ENCODE measurements at places on chromosomes 13 and 19.
A peak's percentile ranks its signal among the peaks of the same experiment; 100 is the strongest.

DNA sequence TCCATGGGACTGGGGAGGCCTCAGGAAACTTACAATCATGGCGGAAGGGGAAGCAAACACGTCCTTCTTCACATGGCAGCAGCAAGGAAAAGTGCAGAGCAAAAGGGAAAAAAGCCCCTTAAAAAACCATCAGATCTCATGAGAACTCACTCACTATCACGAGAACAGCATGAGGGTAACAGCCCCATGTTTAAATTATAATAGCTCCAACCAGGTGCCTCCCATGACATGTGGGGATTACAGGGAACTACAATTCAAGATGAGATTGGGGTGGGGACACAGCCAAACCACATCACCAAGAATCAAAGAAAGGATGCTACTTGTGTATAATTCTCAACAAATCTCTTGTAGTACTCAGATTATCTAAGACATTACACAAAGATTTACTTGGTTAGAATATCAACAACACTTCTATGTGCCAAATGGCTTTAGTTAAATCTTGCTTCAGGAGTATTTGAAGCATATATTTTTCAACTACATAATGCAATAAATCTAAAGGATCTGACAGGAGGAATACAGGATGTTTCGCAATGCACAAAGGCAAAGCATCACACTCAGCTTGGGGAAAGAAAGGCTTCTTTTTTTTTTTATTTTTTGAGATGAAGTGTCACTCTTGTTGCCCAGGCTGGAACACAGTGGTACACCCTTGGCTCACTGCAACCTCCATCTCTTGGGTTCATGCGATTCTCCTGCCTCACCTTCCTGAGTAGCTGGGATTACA lies 180.0 kb downstream of the LHFPL6 start:
- no peak for DNase-seq

DNA sequence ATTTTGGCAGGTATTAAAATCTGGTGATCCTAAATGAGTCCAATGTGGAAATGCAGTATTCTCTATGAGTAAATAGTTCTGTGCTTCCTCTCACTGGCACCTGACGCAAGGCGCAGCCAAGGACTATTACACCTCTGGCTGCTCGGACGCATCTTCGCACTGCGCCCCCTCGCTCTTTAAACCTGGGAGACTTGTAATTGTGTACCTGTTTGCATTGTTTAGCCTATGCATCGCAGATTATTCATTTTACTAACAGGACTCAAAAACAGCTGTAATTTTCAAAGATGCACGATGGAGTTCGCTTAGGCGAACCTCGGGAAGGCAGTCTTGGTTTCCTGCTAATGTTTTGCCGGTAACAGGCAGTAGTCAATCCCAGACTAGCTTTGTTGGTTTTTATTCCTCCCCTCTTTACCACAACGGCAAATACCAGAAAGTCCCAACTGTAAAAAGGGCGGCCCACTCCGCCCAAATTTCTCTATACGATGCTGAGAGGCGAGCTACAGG lies 113.2 kb downstream of the KCNRG start:
- no peak for DNase-seq

- no peak for DNase-seq
Measured at GRCh38 chr13:92177966-92178365, 779.5 kb downstream of the GPC5 start.

DNA sequence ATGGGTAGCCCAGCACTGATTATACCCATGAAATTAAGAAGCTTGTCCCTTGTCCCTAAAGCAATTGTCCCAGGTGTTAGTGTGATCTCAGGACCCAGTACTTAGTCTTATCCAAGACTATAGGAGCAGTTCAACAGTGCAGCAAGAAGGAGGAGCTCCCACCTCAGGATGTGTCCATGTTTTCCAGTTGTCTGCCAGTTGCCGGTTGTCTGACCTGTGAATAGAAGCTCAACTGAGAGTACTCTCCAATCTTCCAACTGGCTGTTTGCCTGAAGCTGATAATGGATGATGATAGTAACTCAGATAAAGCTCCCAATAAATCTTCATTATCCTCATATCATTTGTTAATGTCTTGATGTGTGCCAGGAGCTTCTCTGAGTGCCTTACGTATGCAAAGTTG lies 107.2 kb upstream of the HTR2A start:
- DNase-seq = no peak

GRCh38 chr13:33328701-33329100 lies 43.1 kb upstream of the STARD13 start:
- no peak for DNase-seq

- peak; percentile 76 for DNase-seq
Measured at GRCh38 chr19:5987077-5987818, 9.3 kb upstream of the RANBP3 start.

DNA sequence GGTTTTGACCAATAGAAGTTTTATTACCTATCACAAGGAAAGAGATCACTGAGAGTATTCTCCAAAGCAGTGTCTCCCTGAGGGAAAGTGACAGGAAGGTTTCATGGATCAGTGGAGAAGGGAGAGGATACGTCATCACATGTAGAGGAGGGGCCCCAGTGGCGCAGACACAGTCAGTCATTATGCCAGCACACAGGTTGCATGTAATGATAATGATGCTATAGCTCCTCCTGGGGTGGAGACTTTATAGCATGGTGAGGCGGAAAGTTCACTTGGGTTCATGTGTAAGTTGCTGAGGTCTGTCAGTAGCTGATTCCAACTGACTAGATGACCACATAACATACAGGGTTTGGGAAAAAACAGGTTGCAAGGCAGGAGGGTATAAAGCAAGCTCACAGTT lies 88.8 kb downstream of the FNDC3A start:
- DNase-seq = no peak

DNA sequence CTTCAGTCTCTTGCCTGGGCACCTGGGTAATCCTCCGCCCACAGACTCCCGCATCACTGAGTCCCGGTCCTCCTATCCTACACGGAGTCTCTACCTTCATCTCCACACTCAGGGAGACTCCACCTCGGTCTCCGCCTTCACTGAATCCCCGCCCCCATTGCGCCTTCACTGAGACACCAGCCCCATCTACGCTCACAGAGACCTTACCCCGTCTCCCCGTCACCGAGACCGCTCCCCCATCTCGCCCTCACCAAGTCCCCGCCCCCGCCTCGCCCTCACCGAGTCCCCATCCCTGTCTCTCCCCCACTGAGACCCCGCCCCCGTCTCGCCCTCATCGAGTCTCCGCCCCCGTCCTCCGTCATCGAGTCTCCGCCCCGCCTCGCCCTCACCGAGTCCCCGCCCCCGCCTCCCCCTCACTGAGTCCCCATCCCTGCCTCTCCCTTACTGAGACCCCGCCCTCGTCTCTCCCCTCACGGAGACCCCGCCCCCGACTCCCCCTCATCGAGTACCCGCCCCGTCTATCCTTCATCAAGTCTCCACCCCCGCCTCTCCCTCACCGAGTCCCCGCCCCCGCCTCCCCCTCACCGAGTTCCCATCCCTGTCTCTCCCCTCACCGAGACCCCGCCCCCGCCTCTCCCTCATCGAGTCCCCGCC lies 23.1 kb upstream of the ZNF846 start:
- DNase-seq = peak; percentile 95

GRCh38 chr13:83150616-83151307 lies 731.5 kb downstream of the SLITRK1 start:
- DNase-seq = no peak

- DNase-seq = no peak
Measured at GRCh38 chr13:44679597-44679996, 103.5 kb upstream of the TSC22D1 start.

DNA sequence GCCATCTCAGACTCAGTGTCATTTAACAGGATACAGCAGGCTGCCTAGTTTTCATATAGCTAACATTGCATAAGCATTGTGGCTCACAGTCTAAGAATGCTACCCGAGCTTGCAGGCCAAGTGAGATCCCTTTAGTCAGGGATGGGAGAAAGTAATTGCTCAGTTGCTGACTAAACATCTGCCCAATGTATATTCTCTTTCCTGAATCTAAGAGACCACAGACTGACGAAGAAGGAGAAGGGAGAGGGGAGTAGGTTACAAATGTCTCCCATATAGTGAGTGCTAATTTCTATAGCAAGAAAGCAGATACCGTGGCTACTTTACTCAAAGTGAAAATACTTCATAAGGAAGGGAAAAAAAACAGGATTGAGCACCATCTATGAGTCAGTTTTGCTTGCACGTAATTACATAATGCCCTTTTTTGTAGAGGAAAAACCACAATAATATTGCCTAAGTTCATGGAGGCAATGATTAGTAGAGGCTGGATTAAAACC lies 453.9 kb downstream of the COG6 start:
- no peak for DNase-seq

DNA sequence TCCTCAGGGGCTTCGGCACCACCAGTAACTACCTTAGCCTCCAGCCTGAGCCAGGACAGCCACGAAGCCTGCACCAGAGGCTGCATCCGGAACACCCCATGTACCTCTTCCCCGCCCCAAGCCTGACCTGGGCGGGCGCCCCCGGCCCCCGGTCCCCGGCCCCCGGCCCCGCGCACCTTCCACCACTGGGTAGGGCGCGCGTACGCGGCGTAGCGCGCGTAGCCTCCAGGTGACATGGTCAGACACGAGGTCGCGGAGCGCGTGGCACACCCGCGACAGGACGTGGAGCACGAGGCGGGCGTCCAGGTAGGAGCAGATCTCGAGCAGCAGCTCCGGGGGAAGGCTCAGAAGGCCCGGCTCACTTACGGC lies 450 bp downstream of the FBXW9 start:
- no peak for DNase-seq

- no peak for DNase-seq
Measured at GRCh38 chr19:35776102-35776788, 881 bp downstream of the ARHGAP33 start.

DNA sequence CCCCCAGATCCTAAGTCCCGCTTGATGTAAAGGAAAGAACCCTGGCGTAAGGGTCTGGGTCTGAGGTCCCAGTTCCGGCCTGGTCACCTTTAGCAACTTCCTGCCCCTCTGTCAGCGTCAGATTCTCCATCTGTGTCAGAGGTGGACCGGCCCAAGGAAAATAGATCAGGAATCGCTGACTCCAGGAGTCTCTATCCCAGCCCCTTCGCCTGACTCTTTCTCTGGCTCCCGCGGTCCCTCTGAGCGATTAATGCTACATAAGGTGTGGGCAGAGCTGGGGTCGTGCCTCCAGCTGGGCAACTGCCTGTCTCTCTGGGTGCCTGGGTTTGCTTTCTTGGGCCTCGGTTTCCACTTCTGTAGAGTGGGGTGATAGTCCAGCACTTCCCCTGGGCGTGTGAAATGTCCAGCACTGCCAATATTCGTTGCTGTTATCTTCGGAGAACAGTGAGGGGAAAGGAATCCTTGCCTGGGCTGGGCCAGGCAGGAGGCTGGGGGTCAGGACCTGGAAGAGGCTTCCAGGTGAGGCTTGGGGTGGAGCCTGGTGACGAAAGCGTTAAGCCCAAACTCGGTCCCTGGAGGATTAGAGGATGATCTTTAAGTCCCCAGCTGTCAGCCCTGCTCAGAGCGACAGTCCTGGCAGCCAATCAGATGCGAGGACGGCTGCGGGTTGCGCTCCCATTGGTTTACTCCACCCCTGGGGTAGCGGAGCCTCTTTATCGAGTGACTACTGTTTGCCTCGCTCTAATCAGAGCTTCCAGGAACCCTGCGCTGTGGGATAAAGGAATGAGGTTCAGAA lies 767 bp downstream of the ABCA7 start:
- peak; percentile 93 for DNase-seq

- no peak for DNase-seq
Measured at GRCh38 chr13:105048677-105049076, 1486.8 kb downstream of the EFNB2 start.

GRCh38 chr19:27751044-27751391 lies 1461.9 kb downstream of the UQCRFS1 start:
- no peak for DNase-seq

- no peak for DNase-seq
Measured at GRCh38 chr19:38975861-38976271, 324 bp upstream of the FBXO17 start.

GRCh38 chr19:1653300-1653628 lies 849 bp upstream of the TCF3 start:
- DNase-seq = no peak

GRCh38 chr19:3210347-3211017 lies 14.0 kb upstream of the CELF5 start:
- DNase-seq = peak; percentile 64

- DNase-seq = no peak
Measured at GRCh38 chr13:112469071-112469745, 93.1 kb downstream of the SPACA7 start.

DNA sequence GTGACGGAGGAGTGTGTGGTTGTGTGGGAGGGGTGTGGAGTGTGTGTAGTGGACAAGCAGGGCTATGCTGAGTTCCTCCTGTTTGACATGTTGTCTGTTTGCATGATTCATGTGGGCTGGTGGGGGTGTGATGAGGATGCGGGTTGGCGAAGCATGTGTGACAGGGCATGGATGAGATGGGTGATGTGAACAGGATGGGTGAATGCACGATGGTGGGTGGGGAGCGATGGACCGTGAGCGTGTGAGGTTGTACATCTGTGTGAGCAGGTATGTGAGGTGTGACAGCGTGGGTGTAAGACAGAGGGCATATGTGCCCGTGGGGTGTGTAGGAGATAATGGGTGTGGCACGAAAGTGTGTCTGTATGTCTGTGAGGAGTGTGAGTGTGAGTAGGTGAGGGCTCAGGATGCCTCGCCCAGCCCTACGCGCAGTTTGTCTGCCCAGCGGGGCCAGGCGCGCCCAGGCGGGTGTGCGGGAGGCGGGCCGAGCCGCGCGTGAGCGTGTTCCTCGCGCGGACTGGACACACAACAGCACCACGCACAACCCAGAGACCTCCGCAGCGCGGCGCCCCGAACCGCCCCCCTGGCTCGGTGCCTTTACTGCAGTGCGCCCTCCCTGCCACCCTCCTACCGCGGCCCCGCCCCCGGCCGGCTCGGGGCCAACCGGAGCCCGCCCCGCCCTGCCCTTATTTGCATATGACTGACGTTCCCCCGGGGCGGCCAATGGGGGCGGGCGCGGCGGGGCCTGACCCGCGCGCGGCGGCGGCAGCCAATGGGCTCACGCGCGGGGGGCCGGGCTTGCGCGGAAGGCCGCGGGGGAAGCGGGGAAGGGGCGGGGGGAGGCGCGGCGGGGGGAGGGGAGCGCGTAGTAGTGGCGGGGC lies 14.4 kb downstream of the CIC start:
- DNase-seq = peak; percentile 97

GRCh38 chr13:30148171-30148754 lies 159.1 kb downstream of the KATNAL1 start:
- peak; percentile 54 for DNase-seq

DNA sequence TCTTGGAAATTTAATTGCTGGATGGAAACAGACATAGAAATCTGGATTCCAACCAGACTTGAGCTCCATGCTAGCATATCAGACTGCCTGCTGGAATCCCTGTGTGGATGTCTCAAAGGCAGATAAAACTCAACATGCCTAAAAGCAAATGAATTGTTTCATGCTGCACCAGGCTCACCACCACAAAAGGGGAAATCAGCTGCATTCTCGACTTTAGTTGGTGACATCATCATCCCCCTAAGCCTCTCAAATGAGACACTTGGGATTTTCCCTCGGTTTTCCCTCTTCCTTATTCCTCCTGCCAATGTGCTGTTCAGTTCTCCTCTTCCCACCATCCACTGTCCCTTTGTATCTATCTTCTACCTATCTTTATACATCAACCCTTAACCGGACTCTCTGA lies 134.3 kb downstream of the ZDHHC20 start:
- no peak for DNase-seq

- DNase-seq = no peak
Measured at GRCh38 chr13:20848203-20848602, 54.3 kb downstream of the XPO4 start.

- DNase-seq = no peak
Measured at GRCh38 chr13:36163286-36163685, 32.1 kb upstream of the DCLK1 start.

Data from CD4-positive, alpha-beta T cell treated with Interleukin-1 beta for 1 hour (primary cell).